ENCODE measurements at places on chromosomes 7 and 10.
A peak's percentile ranks its signal among the peaks of the same experiment; 100 is the strongest.

DNA sequence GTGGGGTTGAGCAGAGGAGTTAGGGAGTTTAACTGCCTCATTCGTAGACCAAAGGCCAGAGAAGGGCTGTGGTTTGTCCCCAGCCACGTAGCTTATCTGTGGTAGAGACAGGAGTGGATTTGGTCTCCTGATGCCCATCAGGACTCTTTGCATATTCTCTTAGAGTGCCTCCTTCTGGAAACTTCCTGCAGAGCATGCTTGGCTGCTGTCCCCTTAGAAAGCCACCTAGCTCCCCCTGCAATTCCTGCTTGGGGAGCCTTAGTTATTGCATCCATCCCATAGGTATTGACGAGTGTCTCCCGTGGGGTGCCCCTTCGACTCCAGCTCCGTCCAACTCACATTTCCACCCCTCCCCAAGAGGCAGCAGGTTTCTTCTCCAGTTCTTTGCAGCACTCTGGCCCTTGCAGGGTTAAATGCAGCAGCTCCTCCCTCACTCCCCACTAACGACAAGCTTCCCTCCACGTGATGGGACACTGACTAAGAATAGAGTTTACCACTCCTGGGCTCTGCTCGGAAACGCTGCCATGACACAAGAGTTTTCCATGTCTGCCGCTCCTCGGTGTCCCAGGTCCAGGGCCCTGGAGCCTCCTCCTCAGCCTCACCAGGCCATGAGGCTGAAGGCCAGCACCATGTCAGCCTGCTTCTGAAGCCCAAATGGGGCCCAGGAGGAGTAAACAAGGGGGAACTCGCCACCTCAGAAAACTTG is 147.8 kb upstream of the UNC5B start:
- DNase-seq, result peak; percentile 11

- peak; percentile 33 for DNase-seq
Observed at GRCh38 chr7:137081321-137082093, 213.1 kb downstream of the CHRM2 start.

- DNase-seq, result no peak
Observed at GRCh38 chr7:117929237-117929636, 56.0 kb upstream of the CTTNBP2 start.

DNA sequence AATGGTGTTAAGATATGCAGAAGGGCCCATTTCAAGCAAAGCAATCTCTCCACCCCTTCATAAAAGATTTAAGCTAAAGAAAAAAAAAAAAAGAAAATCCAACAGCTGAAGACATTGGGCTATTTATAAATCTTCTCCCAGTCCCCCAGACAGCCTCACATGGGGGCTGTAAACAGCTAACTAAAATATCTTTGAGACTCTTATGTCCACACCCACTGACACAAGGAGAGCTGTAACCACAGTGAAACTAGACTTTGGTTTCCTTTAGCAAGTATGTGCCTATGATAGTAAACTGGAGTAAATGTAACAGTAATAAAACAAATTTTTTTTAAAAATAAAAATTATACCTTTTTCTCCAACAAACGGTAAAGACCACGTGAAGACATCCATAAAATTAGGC is 28.6 kb downstream of the PPP3CB start:
- no peak for DNase-seq

DNA sequence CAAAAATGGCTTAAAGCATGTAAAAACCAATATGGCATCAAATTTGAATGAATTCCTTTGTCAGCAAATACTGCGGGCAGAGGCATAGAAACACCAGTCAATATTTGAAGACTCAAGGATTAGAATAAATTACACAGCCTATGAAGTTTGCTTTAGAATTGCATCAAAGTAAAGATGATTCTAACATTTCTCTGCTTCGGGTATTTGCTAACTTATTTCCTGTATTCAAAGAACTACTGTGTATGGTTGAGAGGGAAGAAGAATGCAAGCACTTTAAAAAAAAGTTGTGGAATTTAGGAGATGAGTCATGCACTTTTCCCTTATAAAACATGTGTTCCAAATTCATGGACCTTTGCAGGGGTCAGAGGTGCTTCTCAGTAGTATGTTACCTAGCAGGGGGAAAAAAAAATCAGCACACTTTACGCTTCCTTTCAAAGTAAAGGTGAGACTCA is 90.1 kb downstream of the PIP4K2A start:
- DNase-seq, result peak; percentile 83

DNA sequence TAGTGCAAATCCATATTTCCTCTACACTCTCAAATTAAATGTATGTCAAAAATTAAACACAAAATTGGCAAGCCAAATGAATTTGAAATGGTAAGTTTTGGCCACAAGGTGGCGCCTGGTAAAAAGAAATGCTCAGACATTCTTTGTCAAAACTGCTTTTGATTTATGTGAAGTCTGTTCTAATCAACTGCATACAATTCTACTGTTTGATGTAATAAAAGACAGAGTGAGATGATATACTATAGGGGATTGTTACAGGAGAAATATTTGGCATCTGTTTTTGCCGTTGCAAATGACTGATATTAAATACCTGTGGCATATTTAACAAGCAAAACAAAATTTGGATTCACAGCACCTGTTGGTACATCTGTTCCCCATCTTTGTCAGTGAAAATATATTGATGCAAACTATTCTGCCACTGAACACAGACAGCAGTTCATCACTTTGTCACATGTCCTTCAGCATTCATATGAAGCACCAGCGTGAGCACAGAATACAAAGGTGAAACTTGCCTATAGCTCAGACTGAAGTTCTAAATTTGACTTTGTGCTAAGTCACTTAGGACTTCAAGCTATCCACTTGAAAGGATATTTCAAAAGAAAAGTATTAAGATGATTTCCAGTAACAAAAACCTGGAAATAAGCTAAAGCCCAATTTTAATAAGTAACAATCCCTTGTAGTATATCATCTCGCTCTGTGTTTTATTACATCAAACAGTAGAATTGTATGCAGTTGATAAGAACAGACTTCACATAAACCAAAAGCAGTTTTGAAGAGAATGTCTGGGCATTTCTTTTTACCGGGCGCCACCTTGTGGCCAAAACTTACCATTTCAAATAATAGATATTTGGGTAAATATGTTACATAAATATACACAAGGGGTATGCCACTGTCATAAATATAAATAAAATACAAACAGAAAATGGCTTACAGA is 10.2 kb upstream of the CH25H start:
- DNase-seq, result peak; percentile 73

GRCh38 chr7:88700725-88701124 is 58.8 kb upstream of the ZNF804B start:
- no peak for DNase-seq

DNA sequence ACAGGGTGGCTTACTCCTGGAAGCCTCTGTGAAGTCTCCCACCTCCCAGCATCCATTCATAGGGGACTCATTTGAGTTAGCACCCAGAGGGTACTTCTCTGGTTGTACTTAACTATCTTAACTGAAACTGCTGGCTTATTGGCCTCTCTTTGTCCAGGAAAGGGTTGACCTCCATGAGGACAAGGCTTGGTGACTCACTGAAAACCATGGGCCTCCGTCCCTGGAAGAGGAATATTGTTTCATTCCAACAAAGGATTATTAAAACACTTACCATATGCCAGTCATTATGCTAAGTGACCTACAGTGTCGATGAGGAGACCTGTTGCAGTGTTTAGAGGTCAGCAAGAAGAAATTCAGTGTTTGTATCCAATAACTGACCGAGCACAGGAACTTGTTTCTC is 175.9 kb downstream of the PLPP4 start:
- no peak for DNase-seq

DNA sequence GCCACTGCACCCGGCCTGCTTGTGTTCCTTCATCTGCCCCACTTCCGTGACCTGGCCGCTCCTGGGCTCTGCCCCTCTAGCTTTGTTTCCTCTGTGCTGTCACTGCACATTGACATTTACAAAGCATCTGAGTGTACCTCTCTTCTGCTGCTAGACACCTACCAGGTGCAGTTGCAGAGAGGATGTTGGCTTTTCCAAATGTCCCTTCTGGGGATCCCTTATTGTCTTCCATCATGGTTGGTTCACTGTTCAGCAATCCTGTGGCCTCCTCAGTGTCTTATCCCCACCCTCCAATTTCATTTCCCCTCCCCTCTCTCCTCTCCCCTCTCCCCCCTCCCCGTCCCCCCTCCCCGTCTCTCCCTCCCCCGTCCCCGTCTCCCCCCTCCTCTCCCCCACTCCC is 13.8 kb downstream of the VWA2 start:
- no peak for DNase-seq

GRCh38 chr10:77542710-77543259 is 94.8 kb downstream of the KCNMA1 start:
- no peak for DNase-seq

DNA sequence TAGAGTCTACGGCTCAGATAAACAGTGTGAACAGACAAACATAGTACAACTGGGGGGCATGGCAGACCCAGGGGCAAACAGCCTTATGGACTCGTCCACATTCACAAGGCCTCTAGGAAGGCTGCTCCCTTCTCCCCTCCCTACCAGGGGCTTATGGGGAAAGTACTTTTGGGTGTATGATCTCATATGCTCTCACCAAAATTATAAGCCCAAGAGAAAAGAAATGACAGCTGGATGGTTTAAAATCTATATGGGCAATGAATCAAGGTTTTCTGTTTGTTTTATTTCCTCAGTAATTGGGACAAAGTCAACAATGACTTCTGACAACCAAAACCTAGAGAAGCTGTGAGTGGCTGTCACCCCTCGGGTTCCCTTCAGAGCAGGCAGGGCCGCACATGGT is 144.4 kb downstream of the PKD1L1 start:
- no peak for DNase-seq

- DNase-seq, result no peak
Observed at GRCh38 chr10:118062798-118063238, 16.1 kb upstream of the RAB11FIP2 start.

DNA sequence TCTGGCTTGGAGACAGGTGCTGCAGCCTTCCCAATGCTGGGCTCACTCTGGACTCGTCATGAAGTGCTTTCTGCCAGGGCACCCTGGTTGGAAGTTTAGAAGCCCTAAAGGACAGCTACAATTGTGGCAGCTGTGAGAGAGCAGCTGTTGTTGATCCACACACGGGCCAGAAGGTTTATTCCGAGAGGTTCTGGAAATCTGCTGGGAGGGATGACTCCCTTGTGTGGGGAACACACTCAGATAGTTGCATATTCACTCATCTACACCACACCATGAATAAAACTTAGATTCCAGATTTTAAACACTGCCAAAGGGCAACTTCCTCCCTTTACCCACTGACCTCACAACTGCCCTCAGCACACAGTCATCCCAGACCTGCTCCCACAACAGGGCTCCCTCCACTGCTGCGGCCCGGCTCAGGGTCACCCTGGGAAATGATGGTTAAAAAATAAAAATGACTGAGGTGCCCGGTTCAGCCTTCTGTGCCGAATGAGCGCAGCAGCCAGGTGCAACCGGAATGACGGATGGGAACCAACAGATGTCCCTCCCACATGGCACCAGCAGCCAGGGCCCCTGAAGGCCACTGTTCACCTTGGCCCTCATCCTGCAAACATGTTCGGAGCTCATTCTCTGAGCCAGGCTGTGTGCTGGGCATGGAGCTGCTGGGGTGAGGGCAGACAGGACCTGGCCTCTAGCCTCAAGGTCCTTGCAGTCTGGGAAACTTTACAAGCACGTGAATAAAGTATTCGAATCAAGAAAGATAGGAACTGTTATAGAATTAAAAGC is 40.2 kb downstream of the ASB13 start:
- peak; percentile 19 for DNase-seq

GRCh38 chr7:79854621-79855020 is 280.0 kb upstream of the GNAI1 start:
- no peak for DNase-seq

GRCh38 chr10:49679480-49679893 is at the start of gene C10orf53:
TSS of gene C10orf53 (plus strand) at chr10:49679651. CDS start at chr10:49679698, 47 bp downstream.
- DNase-seq, result no peak

DNA sequence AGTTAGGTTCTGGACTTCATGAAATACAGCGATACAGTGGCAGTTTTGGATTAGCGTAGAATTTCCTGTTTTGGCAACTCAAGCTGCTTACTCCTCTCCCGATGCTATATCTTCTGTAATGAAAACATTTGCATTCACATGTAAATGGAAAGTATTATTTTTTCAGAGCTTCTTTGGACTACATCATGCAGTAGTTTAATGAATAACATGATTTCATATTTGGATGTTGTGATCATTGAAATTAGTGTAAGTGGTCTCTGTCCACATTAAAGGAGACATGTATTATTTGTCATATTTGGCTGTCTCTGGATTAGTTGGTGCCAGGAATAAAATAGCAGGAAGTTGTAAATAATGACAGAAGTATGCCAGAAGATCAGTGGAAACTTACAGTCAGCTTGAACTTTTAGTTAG is 331.6 kb downstream of the GFRA1 start:
- DNase-seq, result no peak

GRCh38 chr7:23276376-23276775 is 22.8 kb upstream of the MALSU1 start:
- DNase-seq, result peak; percentile 50

DNA sequence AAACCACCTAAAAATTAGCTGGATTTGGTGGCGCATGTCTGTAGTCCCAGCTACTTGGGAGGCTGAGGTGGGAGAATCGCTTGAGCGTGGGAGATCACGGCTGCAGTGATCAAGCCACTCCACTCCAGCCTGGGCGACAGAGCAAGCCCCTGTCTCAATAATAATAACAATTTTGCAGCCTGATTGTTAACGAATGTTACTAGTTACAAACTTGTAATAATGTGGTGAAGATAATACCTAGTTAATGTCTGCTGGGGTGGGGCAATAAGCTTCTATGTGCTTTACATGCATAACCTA is 1.2 kb upstream of the ATAD1 start:
- no peak for DNase-seq

DNA sequence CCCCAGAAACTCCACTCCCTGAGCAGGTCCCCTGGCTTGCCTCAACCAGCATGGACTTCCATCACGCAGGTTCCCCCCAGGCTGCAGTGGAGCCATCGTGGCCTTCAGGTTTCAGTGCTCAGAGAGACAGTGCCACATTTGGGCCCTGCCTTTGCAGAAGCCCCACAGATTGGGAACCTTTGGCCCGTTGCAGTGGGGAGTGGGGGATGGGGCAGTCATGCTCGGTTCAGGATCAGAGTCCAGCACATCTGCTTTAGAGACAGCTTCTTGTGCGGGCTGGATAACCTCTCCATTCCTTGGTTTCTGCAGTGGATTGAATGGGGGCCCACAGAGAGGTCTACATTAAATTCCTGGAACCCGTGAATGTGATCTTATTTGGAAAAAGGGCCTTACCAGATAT is 183.9 kb downstream of the EBF3 start:
- DNase-seq, result no peak

DNA sequence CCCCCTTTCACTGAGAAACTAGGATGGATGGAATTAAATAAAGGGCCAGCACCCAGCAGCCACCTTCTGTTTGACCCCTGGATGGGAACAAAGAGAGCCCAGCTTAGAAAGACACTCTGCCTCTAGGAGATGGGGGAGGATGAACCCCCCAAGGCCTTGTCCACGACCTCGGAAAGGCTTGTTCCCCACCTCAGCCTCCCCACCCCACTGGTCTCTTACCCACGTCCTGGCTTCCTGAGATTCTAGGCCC is 9.7 kb downstream of the ITPRIP start:
- DNase-seq, result no peak

DNA sequence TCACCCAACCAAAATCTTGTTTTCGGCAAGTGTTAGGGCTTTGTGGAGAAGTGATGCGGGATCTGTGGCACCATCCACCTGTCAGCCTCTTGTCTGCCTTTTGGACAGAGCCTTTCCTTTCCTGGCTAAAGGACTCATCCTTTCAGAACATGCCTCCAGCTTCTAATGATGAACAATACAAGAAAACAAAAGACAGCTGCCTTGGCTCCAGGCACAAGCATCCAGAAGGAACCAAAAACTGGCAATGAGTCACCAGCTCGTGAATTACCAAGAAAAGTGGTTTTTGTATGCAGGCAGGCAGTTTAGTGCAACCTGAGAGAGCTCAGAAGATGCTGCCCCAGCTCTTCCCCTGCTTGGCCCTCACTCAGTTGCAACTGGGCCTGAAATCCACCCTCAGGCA is 84.6 kb upstream of the NAMPT start:
- DNase-seq, result peak; percentile 74

Data from ELR (cell line).